ENCODE measurements at places on chromosomes 7 and 10. TPM values are rescaled to one million over a fixed set of nuclear protein-coding genes. Genes with fewer than 3 reads are reported as not detected.

GRCh38 chr7:106070567-106071254, 41.4 kb downstream of the SYPL1 start:
- DNase-seq, result no peak

DNA sequence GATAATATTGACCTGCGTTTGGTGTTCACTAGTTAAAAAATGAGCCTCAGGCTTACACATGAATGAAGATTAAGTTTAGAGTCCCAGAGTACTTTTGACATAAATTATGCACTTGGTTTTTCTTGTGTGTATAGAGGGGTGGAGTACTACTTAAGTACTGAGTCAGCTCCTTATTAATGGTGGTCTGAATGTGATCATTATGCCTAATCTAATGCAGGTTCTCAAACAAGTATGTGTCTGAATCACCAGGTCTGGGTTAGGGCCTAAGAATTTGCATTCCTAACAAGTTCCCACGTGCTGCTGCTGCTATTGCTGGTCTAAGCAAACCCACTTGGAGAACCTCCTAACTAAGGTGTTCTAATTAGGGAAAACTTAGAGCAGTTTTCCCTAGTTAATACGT, 30.7 kb upstream of the STOX1 start:
- DNase-seq, result no peak

The ALOX5 gene
- total RNA-seq, result 3.1 TPM

GRCh38 chr7:44320794-44321371, 4.5 kb downstream of the CAMK2B start:
- no peak for DNase-seq

The BTAF1 gene
- total RNA-seq, result 59.2 TPM

GRCh38 chr7:158724658-158725505, 20.3 kb upstream of the NCAPG2 start:
- DNase-seq, result no peak

The LIPJ gene
- total RNA-seq, result not detected
